ENCODE measurements at places on chromosomes 5 and 9.

DNA sequence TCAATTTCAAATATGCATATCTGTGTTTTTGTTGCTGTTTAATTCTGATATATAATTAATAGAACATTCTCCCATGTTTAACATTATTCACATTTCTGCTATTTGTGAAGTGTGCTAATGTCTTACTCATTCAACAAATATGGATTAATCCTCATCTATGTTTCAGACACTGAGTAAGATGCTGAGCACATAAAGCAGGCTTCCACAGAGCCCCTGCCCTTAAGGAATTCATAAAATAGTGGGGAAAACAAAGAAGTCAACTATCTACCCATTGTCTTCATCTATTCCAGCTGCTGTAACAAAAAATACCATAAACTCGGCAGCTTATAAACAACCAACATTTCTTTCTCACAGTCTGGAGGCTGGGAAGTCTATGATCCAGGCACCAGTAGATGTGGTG is 333.3 kb downstream of the SEMA5A start:
- no peak for DNase-seq

- DNase-seq, result no peak
These were observed 15.1 kb downstream of the TLR4 start for GRCh38 chr9:117719161-117719920.

GRCh38 chr9:25481372-25481771 is 196.9 kb downstream of the TUSC1 start:
- no peak for DNase-seq

- no peak for DNase-seq
These were observed 23.8 kb downstream of the DAB2 start for GRCh38 chr5:39400713-39401578.

DNA sequence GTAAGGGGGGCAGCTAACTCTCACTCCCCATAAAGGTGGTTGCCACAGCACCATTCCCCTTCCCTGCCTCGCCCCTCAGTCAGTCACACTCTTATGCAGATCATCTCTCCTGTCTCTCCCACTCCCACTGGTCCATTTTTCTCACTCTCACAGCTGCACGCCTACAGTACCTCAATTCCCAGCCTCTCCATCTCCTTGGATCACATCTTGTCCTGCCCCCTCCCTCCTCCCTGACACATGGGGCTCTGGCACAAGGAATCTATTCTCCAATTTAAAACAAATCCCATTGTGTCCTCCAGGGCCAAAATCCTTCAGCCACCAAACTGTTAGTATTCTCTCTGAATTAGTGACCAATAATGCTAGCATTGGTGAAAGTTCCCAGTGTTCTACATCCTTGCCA is 114.4 kb downstream of the AUH start:
- no peak for DNase-seq

- DNase-seq, result no peak
These were observed 60.4 kb downstream of the MTAP start for GRCh38 chr9:21862871-21863270.

DNA sequence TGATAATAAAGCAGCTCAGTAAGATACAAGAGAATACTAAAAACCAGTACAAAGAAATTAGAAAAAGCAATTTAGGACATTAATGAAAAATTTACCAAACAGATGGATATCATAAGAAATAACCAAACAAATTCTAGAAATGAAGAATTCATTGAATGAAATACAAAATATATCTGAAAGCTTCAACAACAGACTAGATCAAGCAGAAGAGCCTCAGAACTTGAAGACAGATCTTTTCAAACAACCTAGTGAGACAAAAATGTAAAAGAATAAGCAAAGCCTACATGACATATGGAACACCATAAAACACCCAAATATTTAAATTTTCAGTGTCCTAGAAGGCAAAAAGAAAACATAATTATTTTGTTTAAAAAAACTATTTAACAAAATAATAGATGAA is 66.9 kb downstream of the SKIC3 start:
- DNase-seq, result no peak

- peak; percentile 18 for DNase-seq
These were observed 43.1 kb downstream of the PTCD2 start for GRCh38 chr5:72363166-72363802.

DNA sequence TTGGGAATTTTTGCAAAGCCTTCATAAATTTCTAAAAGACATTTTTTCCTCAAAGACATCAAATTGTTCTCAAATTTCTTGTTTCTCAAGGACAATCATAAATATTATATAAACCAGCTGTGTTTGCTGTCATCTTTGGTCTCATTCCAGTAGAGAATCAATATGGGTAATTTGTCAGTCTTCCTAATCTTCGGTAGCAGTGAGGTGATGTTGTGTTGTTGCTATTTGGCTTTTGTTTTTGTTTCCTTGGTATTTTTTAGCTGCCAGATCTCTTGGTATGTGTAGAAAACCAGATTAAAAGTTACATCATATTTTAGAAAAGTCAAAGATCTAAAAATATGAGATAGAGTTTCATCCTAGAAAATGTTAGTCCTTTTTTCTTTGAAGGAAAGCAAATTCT is 87.5 kb downstream of the CAMK4 start:
- no peak for DNase-seq

DNA sequence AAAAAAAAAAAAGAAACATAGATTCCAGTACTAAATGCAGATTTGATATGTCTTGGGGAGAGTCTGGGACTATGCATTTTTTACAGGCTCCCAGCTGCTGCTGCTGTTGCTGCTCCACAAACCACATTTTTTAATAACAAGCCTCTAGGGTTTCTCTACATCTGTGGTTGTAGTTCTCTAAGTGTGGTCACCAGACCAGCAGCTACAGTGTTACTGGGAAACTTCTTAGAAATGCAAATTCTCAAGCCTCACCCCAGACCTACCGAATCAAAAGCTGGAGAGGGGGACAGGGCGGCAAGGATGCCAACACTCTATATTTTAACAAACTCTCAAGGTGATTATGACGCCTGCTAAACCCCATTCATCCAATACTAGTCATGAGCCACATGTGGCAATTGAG is 293.4 kb upstream of the PTGER4 start:
- no peak for DNase-seq

DNA sequence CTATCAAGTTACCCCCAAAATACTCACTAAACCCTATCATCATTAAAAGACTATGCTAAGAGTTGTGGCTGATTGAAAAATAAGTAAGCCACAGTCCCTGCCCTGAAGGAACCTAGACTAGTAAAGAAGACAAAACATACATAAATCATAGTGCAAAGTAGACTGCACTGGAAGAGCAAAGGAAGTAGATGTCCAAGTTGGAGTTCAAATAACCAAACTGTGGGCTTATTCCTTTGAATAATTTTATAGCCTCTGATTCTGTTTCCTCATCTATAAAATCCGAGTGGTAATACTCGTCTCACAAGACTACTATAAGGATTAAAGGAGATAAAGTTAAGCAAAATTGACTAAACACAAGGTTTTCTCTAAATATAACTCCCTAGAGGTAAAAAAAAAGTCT is 140.4 kb downstream of the TLE1 start:
- DNase-seq, result no peak

DNA sequence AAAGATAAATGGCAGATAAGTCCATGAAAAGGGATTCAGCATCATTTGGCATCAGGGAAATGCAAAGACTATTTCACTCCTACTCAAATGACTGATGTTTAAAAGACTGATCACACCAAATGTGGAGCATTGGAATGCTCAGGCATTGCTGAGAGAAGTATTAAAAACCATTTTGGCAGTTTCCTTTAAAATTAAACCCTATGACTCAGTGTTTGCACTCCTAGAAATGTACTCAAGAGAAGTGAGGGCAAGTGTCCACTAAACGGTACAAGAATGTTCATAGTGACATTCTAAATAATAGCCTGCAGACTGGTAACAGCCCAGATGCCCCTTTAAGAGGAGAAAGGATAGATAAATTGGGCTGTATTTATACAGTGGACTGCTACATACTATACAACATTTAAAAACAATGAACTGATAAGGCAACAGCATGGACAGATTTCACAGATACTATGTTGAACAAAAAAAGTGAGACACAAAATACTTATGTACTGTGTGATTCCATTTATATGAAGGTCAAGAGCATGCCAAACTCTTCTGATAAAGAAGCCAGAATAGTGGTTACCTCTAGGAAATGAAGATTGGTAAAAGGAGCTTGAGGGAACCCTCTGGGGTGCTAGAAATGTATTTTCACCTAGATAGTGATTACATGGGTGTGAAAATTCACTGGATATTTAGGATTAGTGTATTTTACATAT is 24.6 kb downstream of the APC start:
- no peak for DNase-seq

- no peak for DNase-seq
These were observed 33.9 kb downstream of the TRIP13 start for GRCh38 chr5:926417-927171.

- DNase-seq, result no peak
These were observed 123.5 kb downstream of the TSSK1B start for GRCh38 chr5:113311301-113311700.

- no peak for DNase-seq
These were observed 48.5 kb upstream of the DAB2 start for GRCh38 chr5:39473156-39473775.

DNA sequence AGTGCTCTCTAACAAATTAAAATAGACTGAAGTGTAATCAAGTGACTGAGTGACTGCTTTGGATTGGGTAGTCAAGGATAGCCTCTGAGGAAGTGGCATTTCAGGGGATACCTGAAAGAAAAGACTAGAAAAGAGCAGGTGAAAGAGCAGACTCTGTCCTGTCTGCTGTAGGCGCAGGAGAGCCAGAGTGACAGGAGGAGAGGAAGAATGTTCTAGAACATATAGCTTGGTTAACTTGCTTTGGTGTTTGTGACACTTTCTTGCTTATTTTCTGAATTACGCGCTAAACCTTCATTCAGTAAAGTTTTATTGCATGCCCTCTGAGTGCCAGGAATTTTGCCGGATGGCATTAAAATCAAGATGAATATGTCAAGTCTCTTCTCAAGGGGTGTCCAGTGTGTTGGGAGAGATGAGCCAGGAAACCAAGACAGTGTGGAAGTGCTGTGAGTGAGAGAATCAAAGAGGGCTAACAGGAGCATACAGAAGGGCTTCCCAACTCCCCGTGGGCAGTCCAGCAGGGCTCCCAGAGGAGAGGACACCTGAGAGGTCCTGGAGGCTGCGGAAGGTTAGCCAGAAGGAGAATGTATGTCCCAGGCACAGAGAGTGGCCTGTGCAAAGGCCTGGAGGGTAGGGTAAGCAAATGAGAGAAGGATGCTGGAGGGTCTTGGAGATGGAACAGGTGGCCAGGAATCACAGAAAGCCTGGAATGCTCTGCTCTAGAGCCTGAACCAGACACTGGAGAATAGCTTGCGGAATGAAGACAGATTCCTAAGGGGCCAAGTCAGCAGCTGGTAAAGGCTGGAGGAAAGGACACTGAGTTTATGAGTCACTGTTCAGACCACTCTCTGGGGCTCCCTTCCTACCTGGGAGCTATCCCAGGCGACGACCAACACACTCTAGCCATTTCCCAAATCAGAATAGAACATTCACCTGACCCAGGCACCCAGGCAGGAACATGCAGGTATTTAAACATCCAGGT is 59.3 kb downstream of the SLC22A5 start:
- DNase-seq, result peak; percentile 78
